Activated T-cell treated with anti-CD3 and anti-CD28 coated beads for 1 hour (primary cell): ENCODE measurements at places on chromosomes 16 and 17.

DNA sequence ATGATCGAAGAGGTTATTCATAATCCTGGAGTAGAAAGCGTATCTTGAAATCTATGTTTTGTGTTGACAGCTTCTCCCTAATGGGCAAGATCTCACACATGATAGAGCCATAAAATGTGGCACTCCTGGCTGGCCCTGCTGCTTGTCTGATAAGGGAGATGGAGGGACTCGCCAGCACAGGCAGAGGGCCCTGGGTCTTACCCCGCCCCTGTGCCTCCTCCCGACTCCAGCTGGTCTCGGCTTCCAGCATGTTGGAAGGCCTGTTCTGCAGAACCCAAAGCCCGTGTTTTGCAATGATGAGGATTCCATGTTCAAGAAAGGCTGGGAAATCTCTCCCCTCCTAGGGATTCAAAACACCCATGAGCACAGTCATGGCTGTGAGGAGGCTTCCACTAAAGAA lies 106.7 kb upstream of the SDK2 start:
- no peak for DNase-seq

- DNase-seq = no peak
Observed at GRCh38 chr16:57609541-57610401, 18.7 kb upstream of the ADGRG1 start.

GRCh38 chr17:17647524-17648178 lies 33.6 kb upstream of the RAI1 start:
- no peak for DNase-seq

GRCh38 chr16:86472366-86472765 lies 38.0 kb upstream of the FOXF1 start:
- DNase-seq = no peak

GRCh38 chr16:23424292-23424958 lies 28.6 kb downstream of the COG7 start:
- DNase-seq = no peak

GRCh38 chr17:61130330-61130729 lies 269.3 kb upstream of the TBX2 start:
- DNase-seq = no peak

DNA sequence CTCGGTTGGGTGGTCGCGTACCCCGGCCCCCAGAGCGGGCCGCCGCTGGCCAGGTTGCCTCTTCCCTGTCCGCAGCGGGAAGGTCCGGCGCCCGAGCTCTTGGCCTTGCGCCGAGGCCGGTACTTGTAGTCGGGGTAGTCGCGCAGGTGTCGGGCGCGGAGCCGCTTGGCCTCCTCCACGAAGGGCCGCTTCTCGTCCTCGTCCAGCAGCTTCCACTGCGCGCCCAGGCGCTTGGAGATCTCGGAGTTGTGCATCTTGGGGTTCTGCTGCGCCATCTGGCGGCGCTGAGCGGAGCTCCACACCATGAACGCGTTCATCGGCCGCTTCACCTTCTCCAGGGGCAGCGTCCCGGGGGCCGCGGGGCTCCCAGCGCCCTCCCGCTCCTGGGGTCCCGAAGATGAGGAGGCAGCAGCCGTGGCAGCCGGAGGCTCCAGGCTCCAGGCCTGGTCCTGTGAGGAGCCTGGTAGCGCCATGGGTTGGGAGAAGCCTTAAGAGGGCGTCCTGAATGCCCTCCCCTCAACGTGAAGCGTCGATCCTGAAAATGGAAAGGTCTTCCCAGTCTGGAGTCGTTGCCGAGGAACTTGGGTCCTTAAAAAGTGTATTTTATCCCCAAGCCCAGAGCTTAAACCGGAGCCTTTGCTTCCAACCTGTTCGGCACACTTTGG lies 558 bp downstream of the SOX15 start:
- DNase-seq = peak; percentile 54

DNA sequence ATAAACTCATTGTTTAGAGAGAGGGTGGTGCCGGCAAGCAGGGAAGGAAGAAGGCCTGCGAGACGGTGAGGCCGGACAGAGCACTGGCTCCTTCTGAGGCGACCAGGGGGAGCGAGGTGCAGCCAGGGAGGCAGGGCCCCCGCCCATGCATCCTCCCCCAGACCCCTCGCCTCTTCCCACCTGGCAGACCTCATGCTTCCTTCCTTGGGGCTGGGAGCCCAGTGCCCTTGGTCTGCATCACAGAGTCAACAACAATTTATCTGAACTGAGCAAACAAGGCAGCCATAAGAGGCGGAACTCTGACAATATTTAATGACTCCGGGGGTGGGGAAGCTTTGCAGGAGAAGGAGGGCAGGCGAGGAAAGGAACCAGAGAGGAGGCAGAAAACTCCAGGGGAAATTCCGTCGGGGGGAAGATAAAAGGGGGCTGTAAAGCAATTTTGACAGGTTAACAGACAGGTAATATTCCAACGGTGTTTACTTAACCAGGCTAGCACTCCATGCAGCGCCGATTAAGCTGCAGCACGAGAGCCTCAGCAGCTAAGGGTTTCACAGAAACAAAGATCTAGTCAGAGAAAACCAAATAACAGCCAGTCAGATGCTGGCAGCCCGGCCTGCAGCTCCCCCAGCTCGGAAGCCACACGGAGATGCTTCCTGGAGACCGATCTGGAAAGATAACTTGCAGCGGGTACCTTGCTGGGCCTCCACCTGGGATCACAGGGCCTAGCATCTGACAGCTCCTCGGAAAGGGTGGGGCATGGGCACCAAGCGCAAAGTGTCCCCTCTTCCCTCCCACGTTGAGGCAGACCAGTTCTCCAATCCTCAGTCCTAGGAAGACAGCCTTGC lies 398.2 kb downstream of the SOX9 start:
- DNase-seq = no peak

DNA sequence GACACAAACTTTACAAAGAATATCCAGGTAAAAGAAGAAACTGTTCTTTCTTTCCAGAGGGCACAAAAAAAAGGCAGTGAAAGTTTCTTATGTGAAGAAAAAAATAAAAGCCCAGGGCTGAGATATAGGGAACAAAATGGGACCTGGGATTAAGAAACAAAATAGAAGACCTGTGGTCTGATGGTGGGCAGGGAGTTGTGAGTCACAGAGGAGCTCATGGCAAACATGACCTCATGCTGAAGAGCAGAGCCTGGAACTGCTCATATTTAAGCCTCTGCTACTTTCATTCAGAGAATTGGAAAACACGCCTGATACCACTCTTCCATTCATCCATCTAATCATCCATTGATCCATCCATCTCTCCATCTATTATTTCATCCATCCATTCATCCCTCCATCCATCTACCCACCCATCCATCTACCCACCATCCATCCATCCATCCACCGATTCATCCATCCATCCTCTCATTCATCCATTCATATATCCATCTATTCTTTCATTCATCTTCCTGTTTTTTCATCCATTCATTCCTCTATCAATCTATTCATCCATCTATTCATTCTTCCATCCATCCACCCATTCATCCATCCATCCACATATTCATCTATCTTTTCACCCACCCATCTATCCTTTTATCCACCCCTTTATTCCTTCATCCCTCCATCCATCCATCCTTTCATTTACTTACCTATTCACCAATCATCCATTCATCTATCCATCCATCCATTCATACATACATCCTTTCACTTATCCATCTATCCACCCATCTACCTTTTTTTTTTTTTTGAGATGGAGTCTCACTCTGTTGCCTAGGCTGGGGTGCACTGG lies 30.0 kb downstream of the WFDC1 start:
- DNase-seq = no peak

DNA sequence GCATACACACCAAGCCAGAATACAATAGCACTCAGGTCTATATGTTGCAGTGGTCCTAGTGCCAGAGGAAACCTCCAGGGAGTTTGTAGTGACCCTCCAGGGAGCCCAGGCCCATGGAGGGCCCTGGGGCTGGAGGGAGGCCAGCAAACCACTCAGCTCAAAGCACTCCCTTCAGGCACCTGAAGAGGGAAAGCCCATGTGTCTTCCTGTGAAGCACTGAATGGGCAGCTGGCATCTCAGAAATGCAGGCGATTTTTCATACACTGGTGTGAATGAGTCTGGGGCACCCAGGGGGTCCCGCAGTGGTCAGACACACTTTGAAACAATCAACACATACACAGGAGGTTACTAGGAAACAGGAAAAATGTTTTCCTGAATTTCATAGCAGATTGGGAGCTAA lies 12.8 kb downstream of the TBC1D26 start:
- no peak for DNase-seq

- no peak for DNase-seq
Observed at GRCh38 chr17:1470071-1470754, 14.2 kb upstream of the CRK start.

DNA sequence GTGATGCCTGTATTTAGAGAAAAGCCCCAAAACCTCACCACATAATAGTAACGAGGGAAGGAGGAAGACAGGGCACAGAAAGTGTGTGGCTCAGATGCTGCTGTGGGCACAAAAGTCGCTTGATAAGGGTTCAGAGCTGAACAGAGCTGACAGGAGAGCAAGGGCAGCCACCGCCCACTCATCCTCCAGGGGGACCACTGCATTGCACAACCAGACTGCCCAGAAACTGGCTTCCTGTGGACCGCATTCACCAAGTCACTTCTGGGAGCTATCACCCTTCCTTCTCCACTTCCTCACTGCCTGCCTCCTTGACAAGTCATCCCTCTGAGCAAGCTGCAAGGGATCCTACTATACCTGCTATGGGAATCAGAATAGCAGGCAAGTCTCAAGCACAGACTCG lies 512.4 kb upstream of the CDH11 start:
- DNase-seq = no peak

GRCh38 chr17:35907691-35908090 lies 22.9 kb downstream of the RDM1 start:
- DNase-seq = no peak

- DNase-seq = no peak
Observed at GRCh38 chr17:29291163-29291752, 2.7 kb downstream of the NUFIP2 start.

DNA sequence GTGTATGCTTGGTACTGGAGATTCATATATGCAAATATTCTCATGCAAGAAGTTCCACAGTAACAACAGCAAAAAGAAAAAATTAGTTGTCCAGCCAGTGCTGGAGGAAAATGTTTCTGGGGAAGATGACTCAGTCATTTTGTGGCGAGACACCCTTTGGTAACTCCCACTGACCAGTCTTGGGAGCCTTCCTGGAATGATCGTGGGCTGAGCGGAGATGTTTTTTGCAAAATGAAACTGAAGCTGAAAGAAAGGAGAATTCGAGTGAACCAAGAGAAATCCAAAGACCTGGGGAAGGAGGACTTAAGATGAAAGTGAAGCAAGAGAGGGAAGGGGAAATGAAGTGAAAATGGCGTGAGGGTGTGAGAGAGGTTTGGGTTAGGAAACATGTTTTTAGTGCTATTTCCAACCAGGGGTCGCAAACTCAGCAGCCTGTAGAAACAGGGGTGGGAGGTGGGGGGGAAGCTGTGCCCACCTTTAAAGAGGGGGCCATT lies 5.2 kb downstream of the ITPRIPL2 start:
- no peak for DNase-seq

GRCh38 chr16:75304521-75305363 lies 53.3 kb upstream of the BCAR1 start:
- no peak for DNase-seq

DNA sequence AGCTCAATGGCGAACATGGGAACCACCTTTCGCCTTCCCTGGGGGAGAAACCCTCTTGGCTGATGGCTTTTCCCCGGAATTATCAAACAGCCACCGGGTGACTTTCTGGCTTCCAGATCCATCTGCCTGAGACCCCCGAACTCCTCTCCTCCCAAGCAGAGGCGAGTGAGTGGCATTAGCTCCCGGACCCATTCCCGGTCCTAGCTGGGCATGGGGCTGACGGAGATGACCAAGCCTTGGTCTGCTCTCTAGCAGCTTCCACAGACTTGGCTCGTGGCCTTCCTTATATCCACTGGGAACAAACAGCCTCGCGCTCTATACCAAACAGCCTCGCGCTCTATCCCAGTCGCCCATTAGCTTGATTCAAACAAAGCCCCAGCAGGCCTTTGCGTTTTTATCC lies 62.4 kb downstream of the CCDC182 start:
- DNase-seq = no peak

- DNase-seq = no peak
Observed at GRCh38 chr16:65837464-65837863, 529.0 kb upstream of the CDH5 start.

DNA sequence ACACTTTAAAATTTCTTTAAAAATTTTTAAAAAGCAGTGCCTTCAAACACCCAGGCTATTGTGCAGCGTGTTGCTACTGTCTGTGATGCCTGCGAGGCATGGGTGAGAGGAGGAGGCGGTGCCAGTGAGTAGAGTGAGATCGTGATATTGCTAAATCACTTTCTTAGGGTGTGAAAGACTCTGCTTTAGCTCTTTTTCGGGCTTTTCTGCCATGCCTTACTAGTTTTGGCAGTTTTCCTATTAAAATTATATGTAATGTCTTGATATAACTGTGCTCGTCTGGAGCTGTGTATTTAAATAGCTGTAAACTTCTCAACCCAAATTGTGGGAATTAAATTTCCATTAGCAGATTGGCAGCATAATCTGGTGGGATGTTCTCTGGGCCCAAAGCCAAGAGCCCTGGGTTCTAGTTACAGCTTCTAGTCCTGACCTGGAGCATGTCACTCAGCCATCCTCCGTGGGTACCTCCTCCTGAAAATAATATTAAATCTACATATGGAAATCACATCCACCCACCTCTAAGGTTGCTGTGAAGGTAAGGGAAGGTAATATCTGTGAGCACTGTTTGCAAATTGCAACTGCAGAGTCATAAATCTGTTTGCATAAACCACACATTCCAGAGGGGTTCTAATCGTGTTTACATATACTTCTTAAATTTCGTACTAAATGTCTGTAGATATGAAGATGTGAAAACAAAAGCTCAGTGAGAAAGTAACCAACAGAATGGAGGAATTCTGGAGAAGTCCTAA lies 264.3 kb upstream of the CACNG5 start:
- DNase-seq = no peak

GRCh38 chr16:23365602-23366240 lies 63.6 kb downstream of the SCNN1B start:
- DNase-seq = no peak

DNA sequence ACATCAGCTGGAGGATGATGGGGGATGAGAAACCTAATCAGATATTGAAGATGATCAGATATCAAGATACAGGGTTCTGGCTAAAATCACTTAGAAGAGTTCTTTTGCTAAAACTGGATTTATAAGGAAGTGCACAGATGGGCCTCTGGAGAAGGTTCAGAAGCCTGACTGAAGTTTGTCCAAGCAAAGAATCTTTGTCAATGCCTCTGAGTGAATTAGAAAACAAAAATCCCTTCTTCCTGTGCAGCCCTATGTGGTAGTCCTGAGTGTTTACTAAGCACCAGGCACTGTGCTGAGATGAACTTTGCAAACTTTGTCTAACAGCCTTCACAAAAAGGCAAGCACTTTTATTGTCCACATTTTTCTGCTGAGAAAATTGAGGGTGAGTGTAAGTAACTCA lies 11.4 kb upstream of the CENPV start:
- no peak for DNase-seq

DNA sequence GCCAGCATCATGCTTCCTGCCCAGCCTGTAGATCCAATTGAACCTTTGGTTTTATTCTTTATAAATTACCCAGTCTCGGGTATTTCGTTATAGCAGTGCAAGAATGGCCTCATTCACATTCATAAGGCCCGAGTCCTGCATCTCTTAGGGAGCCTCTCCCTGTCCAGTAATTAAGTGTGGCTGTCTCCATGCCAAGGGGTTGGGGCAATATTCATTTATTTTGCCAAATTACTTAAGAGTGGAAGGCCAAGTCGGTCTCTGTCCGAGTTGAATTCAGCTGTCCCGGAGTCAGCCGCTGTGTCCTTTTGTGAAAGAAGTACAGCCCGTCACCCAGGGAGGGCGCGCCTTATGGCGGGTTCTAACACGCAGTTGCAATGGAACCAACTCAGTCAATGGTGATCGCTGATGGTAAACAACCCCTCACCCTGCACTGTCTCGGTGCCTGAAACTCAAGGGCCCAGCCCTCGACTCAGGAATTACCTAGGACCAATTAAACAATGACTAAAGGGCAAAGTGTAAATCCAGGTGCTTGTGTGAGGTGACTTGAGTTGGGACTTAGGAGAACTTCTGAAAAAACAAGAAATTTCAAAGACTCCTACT lies 22.2 kb downstream of the KIAA0513 start:
- DNase-seq = no peak
